Activated CD8-positive, alpha-beta T cell treated with anti-CD3 and anti-CD28 coated beads, Interleukin-2, amount 10 ng/mL, durations not matched to agents 7 days and 5 days (primary cell): ENCODE measurements at places on chromosomes 6 and 20. TPM values are rescaled to one million over a fixed set of nuclear protein-coding genes. Genes with fewer than 3 reads are reported as not detected.

DNA sequence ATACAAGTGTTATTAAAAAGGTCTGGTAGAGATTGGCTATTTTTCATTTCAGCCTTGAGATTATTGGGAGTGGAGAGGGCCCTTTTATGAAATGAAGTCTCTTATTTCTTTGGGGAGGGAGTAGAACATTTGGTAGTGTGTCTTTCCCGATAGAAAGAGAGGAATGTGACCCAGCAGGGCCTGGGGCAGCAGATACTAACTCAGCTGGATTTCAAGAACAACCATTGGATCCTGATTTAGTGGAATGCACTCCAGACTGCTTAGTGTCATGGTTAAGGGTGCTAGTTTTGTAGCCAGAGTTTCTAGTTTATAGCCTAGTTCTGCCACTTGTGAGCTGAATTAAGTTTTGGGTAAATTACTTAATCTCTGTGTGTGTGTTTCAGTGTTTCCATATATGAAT, 18.4 kb upstream of the FLRT3 start:
- H3K27ac ChIP-seq, result no peak overlapping the region
- no peaks in the 10 kb centered on the region for H3K27me3 ChIP-seq
- H3K4me1 ChIP-seq, result no peaks in the 10 kb centered on the region
- no peak overlapping the region for H3K4me3 ChIP-seq
- DNase-seq, result no peak

CD2AP gene
- 39.2 TPM for total RNA-seq

PLTP gene
- 2.8 TPM for total RNA-seq

- no peaks in the 10 kb centered on the region for H3K27me3 ChIP-seq
- no peak overlapping the region for H3K4me3 ChIP-seq
- H3K27ac ChIP-seq, result no peak overlapping the region
- no peaks in the 10 kb centered on the region for H3K4me1 ChIP-seq
Measured at GRCh38 chr6:9412951-9413559, 977.7 kb upstream of the SLC35B3 start.

PRDM13 gene
- not detected for total RNA-seq

OR2J2 gene
- total RNA-seq, result not detected
